ENCODE measurements at places on chromosomes 12 and 14.

- DNase-seq = peak; percentile 11
Measured at GRCh38 chr14:63249092-63249491, 44.8 kb downstream of the RHOJ start.

GRCh38 chr12:25818596-25819390 is 139.7 kb upstream of the RASSF8 start:
- no peak for DNase-seq

- no peak for DNase-seq
Measured at GRCh38 chr12:50241178-50241577, 42.1 kb downstream of the LIMA1 start.

DNA sequence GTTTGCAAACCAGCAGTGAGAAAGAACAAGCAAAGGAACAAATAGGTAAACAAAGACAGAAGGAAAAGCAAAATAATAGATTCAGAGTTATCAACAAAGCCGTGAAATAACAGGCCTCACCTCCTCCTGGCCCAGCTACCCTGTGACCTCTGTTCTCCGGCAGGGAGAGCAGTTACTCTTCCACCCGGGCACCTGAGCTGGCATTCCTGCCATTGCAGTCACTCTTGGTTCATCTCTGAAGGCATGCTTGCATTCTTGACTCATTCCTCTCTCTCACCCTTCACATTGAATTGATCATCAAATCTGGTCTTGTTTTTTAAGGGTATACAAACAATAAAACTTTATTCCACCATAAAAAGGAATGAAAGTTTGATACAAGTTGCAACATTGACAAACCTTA is 95.1 kb downstream of the TTC8 start:
- no peak for DNase-seq

DNA sequence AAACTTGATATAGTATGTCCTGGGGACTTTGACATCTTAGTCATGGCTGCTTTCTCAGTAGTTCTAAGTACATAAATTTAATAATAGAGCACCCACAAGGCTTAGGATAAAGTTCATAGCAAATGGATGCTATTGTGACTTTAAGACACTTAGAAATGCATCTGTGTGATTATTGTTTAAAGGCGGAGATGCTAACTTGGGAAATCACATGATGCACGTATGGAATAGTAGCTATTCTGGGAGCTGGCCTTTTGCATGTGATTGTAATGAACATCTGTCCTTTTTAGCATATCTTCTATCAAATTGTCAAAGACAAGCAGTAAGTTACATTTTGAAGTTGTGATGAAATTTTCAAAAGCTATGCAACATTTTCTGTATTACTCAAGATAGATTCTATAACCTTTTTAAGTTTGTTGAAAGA is 46.7 kb upstream of the ATP2A2 start:
- no peak for DNase-seq

GRCh38 chr12:1212526-1212925 is 221.5 kb downstream of the ERC1 start:
- DNase-seq = no peak

GRCh38 chr12:116885491-116885890 is 4.2 kb upstream of the HRK start:
- no peak for DNase-seq

DNA sequence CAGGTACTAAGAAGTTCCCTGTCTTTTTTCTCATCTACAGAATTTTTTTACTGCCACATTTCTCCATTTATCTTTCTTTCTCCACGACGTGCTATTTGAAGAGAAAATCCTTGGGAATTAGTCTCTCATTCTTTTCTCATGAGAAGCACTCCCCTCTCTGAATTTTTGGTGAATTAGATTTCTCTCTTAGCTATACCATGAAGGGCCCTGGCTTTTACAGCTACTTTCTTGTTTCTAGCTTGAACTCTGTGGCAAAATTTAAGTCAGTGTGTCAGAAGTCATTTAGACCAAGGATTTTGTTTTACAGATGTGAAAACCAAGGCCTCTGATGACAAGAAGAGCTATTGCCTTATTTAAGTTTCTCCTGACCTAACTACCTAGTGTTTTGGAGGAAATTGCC is 213.1 kb downstream of the AEBP2 start:
- no peak for DNase-seq

- no peak for DNase-seq
Measured at GRCh38 chr14:70981000-70981952, 74.0 kb downstream of the PCNX1 start.

DNA sequence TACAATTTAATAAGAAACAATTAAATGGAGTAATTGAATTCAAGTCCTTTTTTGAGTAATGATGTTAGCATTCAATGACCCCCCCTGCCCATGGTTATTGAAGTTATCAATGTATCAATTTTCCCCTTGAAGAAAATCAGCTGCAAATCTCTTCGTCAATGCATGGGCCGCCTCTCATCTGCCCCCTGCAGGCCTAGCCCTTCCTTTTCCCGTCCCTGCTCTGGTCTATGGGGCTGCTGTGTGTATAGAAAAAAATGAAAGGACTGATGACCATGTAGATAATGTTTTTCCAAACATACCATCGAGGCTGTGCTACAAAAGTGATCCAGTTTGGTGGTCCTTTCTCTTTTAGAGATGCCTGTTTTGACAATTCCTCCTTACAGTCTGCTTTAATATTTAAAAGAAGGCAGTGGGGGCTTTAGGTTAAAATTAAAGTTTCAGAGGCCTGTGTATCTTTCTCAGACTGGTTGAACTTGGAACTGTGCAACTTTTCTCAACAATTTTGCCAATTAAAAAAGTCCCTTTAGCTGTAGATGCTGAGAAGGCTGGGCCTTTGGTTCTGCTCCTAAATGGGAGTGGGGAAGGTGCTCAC is 98.4 kb downstream of the APAF1 start:
- no peak for DNase-seq

DNA sequence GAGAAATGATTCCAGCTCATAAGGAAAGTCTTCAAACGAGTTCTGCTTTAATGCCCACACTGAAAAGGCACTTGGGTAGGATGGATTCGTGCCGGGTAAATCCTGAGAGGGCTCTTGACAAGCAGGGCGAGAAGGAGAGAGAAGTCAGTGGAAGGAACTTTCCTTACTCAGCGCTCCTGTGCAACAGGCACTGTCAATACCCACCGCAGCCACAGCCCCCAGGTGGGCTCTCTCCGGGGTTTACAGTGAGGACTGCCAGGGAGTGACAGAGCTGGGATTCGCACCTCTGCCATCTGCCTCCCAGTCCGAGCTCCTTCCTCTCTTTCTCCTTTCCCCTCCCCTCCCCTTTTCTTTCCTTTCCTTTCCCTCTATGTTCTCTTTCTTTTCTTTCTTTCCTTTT is 118.7 kb downstream of the BEGAIN start:
- no peak for DNase-seq

DNA sequence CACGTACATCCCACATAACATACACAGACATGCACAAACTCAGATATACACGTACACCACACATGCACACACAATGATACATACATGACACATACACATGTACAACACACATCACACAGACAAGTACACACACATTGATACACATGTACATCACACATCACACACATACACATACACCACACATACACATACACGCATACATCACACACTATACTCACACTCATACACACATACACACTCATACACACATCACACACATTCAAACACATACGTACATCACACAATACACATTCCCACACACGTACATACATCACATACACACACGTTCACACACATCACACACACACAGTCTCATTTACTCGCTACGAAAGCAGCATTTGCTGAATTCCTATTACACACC is 4.5 kb downstream of the ZNF605 start:
- DNase-seq = no peak

GRCh38 chr12:91418221-91419090 is 235.8 kb upstream of the DCN start:
- DNase-seq = no peak

DNA sequence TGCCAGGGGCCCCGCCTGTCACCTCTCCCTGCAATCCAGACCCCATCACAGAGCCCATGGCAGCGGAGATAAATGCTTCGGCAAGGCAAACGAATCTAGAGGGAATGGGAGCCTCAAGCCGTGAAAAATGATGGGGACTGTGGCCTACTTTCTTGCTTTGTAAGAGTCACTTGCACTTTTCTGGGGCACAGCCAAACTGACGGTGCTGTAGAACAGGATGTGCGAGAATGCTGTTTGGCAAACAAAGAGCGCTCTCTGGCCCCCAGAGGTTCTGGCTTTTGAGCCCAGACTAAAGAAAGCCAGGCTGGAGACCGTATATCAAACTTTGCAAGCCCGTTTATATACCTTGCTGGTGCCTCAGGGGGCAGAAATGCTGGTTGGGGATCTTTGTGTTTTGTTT is 108.7 kb downstream of the CACNA1C start:
- no peak for DNase-seq

- peak; percentile 28 for DNase-seq
Measured at GRCh38 chr14:63438065-63438757, 105.0 kb downstream of the PPP2R5E start.

DNA sequence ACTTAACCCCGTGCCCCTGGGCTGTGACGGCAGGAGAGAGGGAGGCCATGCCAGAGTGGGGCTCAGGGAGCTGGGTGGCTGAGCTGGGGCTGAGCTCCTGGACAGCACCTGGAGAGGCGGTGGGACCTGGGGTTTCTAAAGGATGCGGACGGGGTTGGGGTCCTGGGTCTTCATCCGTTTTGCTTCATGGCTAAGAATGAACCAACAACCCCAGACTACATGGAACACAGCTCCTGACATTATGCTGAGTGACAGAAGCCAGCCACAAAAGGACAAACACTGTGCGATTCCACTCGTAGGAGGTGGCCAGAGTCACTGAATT is 60.6 kb downstream of the NCOR2 start:
- no peak for DNase-seq

- DNase-seq = peak; percentile 61
Measured at GRCh38 chr14:105091517-105092170, 26.4 kb upstream of the GPR132 start.

DNA sequence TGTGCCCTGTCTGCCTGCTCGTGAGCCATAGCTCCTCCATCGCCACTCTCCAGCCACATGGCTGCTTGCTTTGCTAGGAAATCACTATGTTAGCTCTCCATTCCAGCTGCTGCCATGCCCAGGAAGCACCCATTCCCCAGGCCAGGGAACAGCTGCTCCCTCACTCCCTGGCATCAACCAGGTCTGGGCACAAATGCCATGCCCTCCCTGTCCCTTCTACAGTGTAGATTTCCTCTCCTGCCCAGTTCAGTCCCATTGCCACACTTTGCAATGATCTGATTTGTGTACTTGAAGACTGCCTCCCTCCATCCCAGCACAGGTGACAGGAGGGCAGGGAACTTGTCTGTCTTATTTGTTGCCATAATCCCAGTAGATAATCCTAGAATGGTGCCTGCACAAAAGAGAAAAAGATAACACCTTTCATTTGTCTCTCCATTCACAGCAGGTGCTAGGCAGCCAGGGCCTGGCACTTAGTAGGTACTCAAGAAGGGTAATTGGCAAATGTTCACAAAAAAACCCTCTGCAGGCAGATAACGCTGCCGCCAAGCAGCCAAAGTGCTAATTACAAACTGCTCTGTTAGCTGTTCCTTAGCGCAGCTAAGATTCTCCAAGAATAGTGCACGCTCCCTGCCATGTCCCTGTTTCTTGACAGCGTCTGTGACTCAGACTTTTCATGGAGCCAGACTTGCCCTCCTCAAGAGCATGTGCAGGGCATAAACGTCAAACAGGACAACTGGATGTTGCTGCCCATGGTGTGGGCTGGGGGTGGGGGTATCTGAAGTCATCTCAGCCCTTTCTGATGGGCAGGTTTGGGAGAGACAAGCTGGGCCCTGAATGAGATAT is 69.1 kb downstream of the ARL6IP4 start:
- DNase-seq = no peak

- no peak for DNase-seq
Measured at GRCh38 chr14:47874350-47874749, 198.9 kb upstream of the MDGA2 start.

GRCh38 chr12:65822732-65823512 is 1.4 kb upstream of the HMGA2 start:
- DNase-seq = no peak

All from NCI-H446 (cell line).